ENCODE measurements at places on chromosomes 16 and 17.

DNA sequence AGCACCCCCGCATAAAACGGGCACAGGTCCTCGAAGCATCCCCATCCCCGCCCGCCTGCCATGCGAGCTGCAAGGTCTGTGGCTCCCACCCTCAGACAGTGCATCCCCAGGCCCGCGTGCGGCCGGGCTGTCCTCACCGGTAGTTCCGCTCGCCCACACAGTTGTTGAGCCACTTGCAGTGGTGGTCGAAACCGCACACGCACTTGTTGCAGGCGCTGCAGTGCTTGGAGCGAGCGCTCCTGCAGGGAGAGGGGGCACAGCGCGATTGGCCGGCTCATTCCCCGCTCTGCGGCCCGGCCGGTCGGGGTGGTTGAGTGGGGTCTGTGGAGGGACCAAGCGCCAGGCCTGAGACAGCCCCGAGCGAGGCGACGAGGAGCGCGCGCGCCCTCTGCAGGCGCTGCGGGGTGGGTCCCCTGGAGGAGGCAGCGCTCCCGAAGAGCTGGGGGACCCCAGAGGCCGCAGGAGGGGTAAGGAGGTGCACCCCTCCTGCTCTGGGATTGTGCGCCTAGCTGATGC lies 6.0 kb upstream of the TPPP3 start:
- DNase-seq: peak; percentile 49

DNA sequence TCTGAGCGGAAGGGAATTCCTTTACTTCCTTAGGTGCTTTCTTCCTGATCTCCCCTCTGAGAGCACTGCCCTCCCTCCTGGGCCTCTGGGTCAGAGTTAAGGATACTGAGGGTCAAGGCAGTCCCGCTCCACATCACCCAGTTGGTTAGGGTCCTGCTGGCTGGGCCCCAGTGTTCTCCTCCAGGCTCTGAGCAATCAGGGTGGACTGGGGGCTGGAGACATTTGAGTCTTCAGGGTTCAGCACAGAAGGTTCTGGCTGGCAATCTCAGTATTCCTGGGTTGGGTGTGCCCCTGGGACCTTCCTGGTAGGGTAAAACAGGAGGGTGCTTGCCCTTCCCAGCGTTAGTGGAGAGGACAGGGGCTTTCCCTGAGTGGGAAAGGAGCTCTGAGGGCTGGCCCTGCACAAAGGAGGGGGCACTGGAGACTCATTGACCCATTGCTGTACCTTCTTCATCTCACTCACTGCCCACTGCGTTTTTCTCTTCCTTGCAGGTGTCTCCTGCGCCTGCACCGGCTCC lies 448 bp downstream of the MT1M start:
- DNase-seq: no peak

DNA sequence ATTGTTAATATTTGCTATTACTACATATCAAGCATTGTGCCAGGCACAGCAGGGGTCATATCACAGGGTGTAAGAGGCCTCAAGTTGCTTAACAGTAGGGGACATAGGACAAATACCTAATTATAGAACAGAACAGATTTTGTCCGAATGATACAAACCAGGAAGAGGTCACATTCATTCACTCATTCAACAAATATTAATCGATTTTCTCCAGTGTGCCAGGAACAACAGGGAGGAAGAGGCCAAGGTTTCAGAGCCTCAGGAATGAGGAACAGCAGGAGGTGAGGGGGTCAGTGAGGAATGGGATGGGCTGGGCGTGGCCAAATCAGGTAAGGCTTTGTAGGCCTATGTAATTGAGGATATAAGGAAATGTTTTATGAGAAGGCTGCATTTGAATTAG lies 11.2 kb upstream of the CHST4 start:
- peak; percentile 71 for DNase-seq

DNA sequence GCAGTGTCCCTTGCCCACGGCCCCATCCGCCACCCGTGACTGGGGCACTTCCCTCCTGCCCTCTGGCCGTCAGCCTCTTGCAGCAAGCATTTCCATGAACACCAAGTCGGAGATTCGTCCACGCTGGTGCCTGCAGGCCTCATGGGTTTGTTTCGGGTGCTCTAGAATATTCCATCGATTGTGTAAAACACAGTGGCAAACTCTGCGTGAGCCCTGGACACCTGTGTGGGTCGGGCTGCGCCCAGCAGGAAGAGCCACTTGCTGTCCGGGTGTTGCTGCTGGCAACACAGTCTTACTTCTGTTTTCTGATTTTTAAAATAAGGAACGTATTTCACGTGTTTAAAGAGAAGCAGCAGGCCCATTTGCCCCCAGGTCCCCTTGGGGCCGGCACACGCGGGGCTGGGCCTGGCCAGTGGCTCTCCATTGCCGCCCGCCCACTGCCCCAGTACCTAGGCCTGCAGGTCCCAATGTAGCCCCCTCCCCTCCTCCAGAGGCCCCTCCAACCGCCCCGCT lies 10.0 kb downstream of the CYBC1 start:
- no peak for DNase-seq

DNA sequence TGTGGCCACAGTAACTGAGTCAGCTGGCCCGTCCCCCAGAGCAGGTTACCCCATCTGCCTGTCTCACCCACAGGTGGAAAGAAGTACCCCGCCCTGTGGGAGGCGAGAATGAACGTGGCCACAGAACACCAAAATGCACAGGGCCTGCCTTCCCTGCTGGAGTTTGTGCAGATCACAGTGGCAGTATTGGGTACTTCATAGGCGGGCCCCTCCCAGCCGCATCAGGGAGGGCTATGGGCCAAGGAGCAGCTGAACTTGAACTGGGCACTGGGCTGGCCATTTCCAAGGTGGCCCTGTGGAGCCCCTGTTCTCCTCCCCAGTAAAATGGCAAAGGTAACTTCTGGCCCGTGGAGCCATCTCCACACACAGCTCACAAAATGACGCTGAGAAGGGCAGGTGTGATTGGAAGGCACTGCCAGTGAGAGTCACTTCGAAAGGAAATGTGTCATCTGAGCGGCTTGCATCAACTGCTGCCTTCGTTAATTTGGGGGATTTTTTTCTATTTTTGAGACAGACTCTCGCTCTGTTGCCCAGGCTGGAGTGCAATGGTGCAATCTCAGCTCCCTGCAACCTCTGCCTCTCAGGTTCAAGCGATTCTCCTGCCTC lies 162.9 kb downstream of the ENGASE start:
- DNase-seq: no peak

DNA sequence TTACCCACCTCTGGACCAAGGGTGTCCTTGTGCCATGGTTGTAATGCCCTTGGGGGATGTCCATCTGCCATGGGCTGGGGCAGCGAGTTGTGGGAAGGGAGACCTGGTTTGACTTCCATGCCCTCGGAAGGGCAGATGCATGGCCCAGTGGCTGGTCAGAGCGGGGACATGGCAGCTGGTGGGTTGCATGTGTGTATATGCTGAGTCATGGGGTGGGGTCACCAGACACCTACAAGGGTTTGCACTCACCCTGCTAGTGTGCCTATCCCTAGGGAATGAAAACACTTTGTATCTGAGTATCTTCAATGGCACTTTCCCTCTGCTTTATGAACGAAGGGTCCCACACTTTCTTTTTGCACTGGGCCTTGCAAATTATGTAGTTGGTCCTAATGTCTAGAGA lies 10.6 kb upstream of the HNF1B start:
- DNase-seq: no peak

- DNase-seq: no peak
Observed at GRCh38 chr17:68910251-68910705, 44.9 kb downstream of the ABCA8 start.
